ENCODE measurements at places on chromosomes 5 and 9. TPM values are rescaled to one million over a fixed set of nuclear protein-coding genes. Genes with fewer than 3 reads are reported as not detected.
A peak's percentile ranks its signal among the peaks of the same experiment; 100 is the strongest.

The EQTN gene
- total RNA-seq: not detected

DNA sequence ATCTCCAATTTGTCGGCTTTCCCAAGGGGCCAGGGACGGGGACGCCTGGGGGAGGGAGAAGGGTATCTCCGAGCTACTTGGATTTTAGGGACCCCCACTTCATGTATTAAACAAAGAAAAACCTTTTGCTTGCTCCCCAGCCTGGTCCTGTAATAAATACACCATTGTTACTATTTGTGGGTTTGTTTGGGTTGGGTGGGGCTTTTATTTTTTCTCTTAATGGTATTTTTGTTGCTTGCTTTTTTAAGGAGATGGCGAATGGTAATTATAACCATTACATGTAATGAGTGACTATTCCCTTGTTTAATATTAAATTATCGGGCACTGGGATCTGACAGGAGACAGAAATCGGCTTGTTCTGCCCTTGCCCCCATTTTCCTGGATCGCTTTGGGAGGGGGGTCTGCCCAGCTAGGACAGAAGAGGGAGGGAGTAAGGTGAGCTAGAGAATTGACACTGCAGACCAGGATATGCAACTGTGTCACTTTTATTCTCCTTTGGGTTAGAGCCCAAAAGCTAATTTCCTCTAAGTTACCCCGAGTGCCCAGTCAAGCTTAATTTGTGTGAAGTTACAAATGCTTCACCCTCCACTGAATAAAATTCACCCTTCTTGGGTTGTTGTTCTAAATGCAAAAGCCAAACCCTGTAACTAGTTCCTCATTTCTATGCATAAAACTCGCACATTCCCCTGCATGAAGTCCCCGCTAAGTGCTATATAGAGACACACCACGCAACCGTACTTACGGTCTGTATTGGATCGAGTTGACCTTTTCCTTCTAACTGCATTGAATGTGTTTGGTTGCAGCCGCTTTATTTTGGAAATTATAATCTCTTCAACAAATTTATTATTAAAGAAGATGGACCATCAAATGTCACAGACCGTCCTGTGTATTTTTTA, 1.6 kb upstream of the ZNF608 start:
- peak; percentile 14 for DNase-seq

DNA sequence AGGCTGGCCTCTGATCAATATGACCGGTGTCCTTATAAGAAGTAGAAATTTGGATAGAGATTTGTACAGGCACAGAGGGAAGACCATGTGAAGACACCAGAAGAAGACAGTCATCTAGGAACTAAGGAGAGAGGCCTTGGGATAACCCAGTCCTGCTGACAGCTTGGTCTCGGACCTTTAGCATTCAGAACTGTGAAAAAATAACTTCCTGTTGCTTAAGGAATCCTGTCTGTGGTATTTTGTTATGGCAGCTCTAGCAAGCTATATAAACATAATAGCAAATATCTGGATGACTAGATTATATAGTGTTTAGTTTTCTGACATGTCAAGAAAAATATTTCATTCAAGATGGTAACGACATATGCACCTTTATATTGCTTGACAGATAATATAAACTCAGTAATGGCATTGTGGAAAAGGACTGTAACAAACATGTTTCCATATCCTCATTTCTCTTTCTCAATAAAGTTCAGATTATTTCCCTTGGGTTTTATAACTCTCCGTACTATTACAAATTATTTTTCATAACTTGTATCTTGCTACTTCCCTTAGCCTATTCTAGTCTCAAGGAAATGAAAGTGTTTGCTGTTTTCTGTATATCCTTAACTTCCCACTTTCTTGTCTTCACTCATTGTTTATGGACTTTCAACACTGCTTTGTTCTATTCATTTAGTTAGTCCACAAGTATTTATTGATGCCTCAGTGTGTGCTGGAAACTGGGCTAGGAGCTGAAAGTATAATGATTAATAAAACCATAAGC, 62.4 kb downstream of the KIAA1958 start:
- no peak for DNase-seq

GRCh38 chr9:127962278-127962677, 18.5 kb downstream of the EEIG1 start:
- DNase-seq: no peak

DNA sequence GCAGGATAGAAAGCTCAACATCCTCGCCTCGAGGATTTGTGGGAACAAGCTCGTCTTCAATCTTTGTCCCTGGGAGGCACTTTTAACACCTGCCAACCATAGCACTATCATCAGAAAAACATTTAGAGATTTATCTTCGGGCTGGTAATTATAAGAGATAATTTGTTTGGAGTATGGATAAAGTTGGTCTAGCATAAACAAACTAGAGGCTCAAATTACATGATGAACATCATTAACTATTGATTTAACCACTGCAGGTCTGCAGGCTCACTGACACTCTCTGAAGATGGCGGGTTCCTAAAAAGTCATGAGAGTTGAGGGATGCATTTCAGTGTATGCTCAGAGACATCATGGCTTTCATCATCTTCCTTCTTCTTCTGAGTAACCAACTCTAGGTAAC, 25.8 kb upstream of the PCA3 start:
- no peak for DNase-seq

The DNM1 gene
- 0.77 TPM for total RNA-seq

DNA sequence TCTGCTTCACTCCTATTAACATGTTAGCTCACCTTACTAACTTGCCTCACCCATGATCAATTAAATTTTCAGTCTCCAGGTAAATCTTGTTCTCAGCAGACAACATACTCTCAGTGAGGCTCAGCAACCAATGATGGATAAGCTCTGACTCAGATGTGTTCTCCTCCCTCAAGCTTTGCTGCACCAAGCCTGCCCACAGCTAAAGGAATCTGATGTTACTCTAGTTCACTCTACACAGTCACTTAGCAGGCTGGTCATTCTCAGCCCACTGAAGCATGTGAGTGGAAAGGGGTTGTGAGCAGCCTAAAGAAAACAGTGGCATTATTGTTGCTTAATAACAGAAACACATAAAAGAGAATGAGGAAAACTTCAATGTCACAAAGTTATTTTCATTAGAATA, 37.3 kb upstream of the CTNND2 start:
- peak; percentile 48 for DNase-seq

DNA sequence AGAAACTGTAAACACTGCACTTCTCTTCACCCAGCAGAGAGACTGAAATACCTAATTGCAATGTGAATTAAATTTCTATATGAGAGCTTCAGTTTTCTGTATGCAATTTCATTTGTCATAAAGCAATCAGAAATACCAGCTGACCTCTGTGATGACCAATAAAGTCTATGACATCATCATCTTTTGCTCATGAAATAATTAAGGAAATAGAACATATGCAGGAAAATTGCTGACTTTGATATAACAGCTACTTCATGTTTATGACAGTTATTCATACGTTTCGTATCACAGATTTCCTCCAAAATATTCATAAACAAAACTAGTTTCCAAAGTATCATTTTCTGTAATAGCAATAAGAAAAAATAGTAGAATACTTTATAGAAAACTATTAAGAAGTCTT, 652.3 kb downstream of the SLCO4C1 start:
- DNase-seq: no peak

DNA sequence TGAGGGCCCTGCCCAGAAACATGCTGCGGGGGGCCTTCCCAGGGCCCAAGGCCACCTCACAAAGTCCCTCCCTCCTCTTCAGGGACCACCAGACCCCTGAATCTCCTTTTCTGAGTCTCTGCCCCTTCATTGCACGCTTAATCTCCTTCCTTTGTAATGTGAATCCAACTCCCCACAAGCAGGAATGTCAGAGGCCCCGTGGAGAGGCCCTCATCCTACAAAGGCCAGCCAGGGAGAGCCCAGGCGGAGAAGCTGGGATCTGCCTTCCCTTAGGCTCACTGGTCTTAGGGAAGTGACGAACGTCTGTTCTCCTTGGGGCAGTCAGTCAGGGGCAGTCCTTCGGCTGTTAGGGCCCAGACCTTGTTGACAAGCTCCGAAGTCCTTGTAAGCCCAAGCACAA, 2.3 kb downstream of the SMIM33 start:
- DNase-seq: no peak

DNA sequence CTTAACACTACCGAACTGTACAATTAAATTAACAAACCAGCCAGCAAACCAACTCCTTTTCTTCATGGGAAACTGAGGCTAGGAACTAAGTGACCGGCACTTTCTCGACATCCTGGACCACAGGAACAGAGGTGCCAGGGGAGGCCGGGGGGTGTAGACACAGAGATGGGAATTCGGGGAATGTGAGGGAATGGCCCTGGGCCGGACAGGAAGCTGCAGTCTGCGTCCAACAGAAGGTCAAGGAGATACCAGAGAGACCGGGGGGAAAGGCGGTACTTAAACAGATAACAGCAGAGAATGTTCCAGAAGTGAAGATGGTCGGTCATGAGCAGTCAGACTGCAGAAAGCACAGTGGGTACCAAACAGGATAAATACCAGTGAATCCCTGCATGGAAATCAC, 40.3 kb downstream of the DBH start:
- no peak for DNase-seq

GRCh38 chr9:130751631-130752355, 58.2 kb downstream of the EXOSC2 start:
- DNase-seq: no peak

The PCDHA1 gene
- total RNA-seq: under 0.01 TPM

- DNase-seq: no peak
Observed at GRCh38 chr5:135543001-135543484, 7.3 kb upstream of the NEUROG1 start.

GRCh38 chr5:62312674-62313073, 6.7 kb downstream of the KIF2A start:
- DNase-seq: no peak

DNA sequence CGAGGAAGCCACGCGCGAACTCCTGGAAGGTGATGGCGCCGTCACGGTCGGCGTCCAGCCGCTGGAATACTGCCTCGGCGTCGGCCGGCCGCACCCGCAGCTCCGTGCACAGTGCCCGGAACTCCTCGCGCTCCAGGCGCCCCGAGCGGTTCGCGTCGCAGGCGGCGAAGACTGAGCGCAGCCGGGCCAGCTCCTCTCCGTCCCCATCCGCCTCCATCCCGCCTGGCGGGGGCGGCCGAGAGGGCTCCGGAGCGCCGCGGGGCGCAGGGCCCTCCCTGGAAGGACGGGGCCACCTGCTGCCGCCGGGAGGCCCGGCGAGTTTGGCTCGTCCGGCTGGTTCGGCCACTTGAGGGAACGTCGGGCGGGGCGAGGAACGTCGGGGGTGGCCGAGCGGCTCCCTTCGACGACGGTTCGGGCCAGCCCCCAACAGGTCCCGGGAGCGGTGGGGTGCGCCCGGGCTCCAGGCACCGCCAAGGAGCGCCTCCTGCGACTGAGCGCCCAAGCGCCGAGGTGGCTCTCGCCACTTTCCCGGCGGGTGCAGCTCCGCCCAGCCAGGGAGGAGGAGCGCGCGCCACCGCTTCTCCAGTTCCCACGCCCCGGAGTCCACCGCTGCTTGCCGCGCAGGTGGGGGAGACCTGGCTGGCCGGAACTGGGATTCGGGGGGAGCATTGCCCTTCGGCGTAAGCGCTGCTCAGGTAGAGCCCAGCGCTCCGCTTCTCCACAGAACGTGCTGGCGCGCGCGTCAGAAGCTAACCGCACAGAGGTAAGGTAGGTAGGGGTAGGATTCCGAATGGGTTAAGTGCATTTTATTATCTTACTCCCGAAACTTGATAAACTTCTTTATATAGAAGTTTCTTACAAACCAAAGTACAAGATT, at the start of gene RASEF:
RASEF (minus strand) TSS at position 492 of the 877 bp plus-strand sequence; CDS start at position 217, 275 bp downstream.
- DNase-seq: peak; percentile 47

DNA sequence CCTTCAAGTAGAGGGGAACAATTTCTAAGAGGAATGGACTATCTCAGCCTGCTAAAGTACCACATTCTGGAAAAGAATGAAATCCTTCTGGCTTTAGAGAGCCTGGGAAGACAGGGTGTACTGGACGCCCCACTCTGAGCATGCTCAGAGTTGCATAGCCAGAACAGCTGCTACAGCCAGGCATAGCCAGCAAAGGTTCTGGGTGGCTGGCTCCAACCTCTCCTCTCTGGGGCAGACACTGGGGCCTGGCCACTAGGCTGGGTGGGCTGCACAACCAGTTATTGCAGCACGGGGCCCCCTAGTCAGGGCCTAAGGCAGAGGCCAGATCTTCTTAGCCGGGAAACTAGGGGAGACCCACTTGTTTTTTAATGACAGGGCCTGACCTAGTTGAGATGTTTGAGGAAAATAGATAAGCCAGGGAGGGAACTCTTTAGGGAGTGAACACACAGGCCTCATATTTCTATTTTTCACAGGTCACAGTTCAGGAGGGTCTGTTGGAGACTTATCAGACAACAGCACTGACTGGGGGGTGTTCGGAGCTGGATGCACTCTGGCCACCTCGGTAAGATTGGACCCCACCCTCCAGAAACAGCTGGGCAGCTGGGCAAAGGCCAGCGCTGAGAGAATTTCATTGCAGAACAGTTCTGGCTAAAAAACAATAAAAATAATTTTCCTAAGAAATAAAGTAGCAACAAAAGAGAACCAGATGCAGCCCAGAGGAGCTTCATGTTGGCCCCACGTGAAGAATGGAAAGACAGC, 142.9 kb downstream of the LPAR1 start:
- no peak for DNase-seq

DNA sequence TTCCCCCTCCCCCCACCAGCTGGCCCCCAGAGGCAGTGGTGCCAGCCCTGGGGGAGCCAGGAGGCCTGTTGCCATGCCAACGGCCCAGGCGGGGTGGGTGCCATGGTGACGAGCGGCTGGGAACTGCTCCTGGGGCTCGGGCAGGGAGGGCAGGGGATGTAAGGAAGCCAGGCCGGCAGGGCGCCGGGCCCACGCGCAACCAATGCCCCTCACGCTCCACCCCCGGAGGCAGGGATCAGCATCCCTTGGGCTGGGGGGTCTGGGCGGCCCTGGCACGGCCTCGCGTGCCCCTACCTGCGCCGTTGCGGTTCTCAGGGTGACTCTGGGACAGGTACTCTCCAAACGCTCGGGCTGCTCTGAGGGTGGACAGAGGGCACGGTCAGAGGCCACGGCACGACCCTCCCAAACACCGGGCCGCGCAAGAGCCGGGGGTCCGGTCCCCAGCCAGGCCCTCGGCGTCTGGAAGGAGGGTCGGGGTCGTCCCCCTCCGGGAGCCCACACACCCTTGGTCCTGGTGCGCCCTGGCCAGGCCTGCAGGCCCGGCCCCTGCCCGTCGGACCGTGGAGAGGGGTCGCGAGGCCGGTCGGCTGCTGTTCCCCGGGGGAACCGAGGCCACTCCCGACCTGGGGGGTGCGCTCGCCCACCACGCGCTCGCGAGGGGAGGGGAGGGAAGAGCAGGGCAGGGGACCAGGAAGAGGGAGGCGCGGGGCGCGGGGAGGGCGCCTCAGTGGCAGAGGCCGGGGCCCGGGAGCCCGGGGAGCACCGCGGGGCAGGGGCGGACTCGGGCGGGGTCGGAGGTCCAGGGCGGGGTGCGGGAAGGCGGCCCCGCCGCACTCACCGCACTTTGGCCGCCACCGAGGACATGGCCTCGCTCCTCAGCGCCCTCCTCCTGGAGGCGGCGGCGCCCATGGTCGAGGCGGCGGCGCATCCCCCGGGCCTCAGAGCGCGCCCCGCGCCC, 661 bp downstream of the NSMF start:
- DNase-seq: no peak

The MYMK gene
- not detected for total RNA-seq

The SCGB3A2 gene
- not detected for total RNA-seq

DNA sequence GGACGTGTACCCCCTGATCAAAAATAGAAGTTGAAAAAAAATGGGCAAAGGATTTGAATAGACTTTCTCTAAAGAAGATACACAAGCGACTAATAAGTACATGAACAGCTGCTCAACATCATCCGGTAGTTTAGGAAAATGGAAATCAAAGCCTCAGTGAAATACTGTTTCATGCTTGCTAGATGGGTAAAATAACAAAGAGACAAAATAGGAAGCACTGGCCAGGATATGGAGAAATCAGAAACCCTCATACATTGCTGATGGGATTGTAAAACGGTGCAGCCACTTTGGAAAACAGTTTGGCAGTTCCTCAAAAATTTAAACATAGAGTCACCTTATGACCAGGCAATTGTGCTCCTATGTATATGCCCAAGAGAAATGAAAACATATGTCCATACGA, 65.0 kb upstream of the SUB1 start:
- no peak for DNase-seq

Data from bronchial epithelial cell (primary cell).